Activated naive CD8-positive, alpha-beta T cell treated with anti-CD3 and anti-CD28 coated beads, Interleukin-2, amount 10 ng/mL, durations not matched to agents 7 days and 5 days (primary cell): ENCODE measurements at places on chromosomes 11 and 22. TPM values are rescaled to one million over a fixed set of nuclear protein-coding genes. Genes with fewer than 3 reads are reported as not detected.
A peak's percentile ranks its signal among the peaks of the same experiment; 100 is the strongest.

- H3K27me3 ChIP-seq: peaks cover 14% of the 10 kb centered on the region
- no peak overlapping the region for H3K27ac ChIP-seq
- no peaks in the 10 kb centered on the region for H3K4me1 ChIP-seq
- no peak for DNase-seq
- H3K36me3 ChIP-seq: no peaks in the 10 kb centered on the region
- no peak overlapping the region for H3K4me3 ChIP-seq
Measured at GRCh38 chr11:32722255-32722654, 72.2 kb downstream of the CCDC73 start.

- peaks cover 1% of the 10 kb centered on the region for H3K36me3 ChIP-seq
- H3K27me3 ChIP-seq: no peaks in the 10 kb centered on the region
- no peak overlapping the region for H3K27ac ChIP-seq
- peak; percentile 55 for DNase-seq
- no peak overlapping the region for H3K4me3 ChIP-seq
- peaks cover 2% of the 10 kb centered on the region for H3K4me1 ChIP-seq
Measured at GRCh38 chr11:662689-663274, 25.7 kb downstream of the DRD4 start.

DNA sequence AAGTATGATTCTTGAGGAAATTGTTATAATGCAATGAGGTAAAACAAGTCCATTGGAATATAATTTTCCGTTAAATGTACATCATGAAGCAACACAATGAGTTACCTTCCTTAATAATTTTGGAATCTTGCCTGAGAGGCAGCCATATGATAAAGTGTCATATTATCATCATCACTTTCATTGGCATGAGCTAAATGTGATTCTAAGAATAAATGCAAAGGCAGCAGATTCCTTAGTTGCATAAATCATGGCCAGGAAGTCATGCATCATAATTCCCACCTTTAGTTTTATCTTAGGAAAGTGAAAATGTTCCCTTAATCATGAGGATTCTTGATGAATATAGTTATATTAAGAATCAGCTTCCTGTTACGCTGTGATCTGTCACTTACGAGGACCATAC, 14.2 kb upstream of the MMP1 start:
- H3K27me3 ChIP-seq: no peaks in the 10 kb centered on the region
- H3K4me1 ChIP-seq: no peaks in the 10 kb centered on the region
- H3K36me3 ChIP-seq: no peaks in the 10 kb centered on the region
- no peak for DNase-seq
- no peak overlapping the region for H3K27ac ChIP-seq

DNA sequence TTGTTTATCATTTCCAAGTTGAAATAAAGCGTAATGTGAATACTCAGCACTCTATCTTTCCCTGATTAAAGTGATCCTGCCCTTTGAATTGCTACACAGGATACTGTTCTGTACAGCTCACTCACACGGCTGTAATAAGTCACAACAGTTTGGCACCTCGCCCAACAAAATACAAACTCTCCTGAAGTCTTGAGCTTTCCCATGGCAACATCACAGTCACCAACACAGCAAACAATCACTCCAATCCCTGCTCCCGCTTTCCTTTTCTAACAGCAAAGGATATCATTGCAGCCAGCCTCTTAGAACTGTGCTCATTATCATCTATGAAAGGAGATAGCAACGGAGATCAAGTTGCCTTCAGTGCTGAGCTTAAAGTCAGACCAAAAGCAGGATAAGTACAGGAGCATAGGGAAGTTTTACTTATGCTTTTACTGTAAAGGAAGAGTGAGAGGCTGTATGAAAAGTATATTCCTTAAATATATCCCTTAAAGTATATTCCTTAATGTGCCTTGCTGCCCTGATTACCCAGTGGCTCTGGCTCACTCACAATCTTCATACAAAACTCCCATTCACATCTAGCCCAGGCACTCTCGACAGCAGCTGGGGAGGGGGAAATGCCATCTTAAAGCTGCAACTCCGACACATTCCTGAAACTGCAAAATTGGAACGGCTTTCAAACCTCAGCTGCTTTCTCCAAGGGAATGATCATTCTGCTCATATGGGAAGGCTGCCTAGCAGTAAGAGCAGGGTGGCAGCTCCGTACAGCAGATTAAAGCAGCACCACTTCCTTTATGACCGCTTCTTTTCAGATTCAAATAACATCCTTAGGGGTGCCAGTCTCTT, 35.8 kb downstream of the MAML2 start:
- peaks cover 35% of the 10 kb centered on the region for H3K4me1 ChIP-seq
- peaks cover 13% of the 10 kb centered on the region for H3K36me3 ChIP-seq
- H3K4me3 ChIP-seq: peak overlapping the region; percentile 72
- DNase-seq: no peak

DNA sequence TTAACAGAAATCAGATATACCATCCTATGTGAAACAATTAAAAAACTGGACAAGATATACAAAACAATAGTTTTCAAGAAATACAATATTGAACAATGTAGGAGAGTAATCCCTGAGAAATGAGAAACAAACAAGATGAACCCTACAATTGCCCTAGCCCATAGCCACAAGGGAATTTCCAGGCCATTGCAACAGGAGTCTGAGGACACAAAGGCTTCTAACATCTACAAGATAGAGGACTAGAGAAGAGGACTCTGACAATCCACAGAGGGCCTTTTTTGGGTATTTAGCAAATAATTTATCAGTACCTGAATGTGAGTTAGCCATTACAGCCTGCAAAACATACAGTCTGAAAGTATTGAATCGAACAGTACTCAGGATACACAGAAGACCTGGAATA, 251.7 kb downstream of the GRM5 start:
- no peaks in the 10 kb centered on the region for H3K27me3 ChIP-seq
- H3K27ac ChIP-seq: no peak overlapping the region
- DNase-seq: no peak
- no peak overlapping the region for H3K4me3 ChIP-seq
- H3K4me1 ChIP-seq: peaks cover 4% of the 10 kb centered on the region
- H3K36me3 ChIP-seq: peaks cover 1% of the 10 kb centered on the region

The CNGA4 gene
- total RNA-seq: 0.22 TPM

The C11orf87 gene
- not detected for total RNA-seq

The OR8B3 gene
- total RNA-seq: not detected

DNA sequence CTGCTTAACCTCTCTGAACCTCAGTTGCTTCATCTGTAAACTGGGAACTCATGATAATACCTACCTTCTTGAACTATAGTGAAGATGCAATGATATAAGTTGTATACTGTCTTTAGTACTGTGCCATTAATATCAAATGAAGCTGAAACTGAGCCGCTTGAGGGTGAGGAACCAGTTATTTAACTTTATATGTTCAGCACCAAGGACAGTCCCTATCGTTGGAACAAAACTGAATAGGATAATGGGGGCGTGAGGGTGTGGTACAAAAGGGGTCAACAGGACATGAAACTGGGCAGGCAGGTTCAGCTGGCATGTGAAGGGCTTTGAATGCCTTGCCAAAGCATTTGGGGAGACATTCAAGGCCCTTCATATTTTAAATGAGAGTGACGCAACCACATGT, 112.6 kb downstream of the C11orf91 start:
- H3K27ac ChIP-seq: no peak overlapping the region
- no peaks in the 10 kb centered on the region for H3K36me3 ChIP-seq
- no peak for DNase-seq
- no peaks in the 10 kb centered on the region for H3K4me1 ChIP-seq

GRCh38 chr22:29587938-29588699, 7.2 kb upstream of the NIPSNAP1 start:
- peak overlapping the region; percentile 42 for H3K27ac ChIP-seq
- H3K4me1 ChIP-seq: peaks cover 7% of the 10 kb centered on the region
- H3K36me3 ChIP-seq: no peaks in the 10 kb centered on the region
- H3K4me3 ChIP-seq: no peak overlapping the region
- no peaks in the 10 kb centered on the region for H3K27me3 ChIP-seq
- no peak for DNase-seq

The RASGRP2 gene
- total RNA-seq: 162 TPM

- H3K4me1 ChIP-seq: peaks cover 9% of the 10 kb centered on the region
- H3K27ac ChIP-seq: peak within 1 kb of the TSS; percentile 11
- H3K27me3 ChIP-seq: peaks cover 50% of the 10 kb centered on the region
- peak; percentile 72 for DNase-seq
- H3K4me3 ChIP-seq: peak within 1 kb of the TSS; percentile 85
Measured at GRCh38 chr11:8593935-8594909, at the start of gene STK33. Gene STK33, minus strand, starts transcription at chr11:8594228. Its CDS starts 119,323 bp downstream, at chr11:8474905.

DNA sequence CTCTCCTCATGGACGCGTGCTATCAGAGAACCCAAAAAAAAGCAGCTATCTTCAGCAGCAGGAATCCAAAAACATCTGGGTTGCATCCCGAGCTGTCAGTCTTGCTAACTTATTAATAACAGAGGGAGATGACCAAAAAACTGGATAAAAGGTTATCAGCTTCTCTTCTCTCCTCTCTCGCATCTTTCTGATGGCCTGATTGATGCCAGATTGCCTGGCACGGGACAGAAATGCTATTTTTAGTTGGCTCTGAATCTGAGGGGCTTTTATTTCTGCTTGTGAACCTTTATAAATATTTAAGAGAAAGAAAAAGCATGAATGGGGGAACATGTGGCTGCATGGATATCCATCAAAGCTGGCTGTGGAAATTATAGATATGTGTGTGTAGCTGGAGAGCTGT, 230.3 kb downstream of the ETS1 start:
- H3K4me1 ChIP-seq: peaks cover 5% of the 10 kb centered on the region
- H3K27me3 ChIP-seq: peaks cover 2% of the 10 kb centered on the region
- no peak for DNase-seq
- H3K36me3 ChIP-seq: no peaks in the 10 kb centered on the region
- H3K4me3 ChIP-seq: no peak overlapping the region
- H3K27ac ChIP-seq: no peak overlapping the region

DNA sequence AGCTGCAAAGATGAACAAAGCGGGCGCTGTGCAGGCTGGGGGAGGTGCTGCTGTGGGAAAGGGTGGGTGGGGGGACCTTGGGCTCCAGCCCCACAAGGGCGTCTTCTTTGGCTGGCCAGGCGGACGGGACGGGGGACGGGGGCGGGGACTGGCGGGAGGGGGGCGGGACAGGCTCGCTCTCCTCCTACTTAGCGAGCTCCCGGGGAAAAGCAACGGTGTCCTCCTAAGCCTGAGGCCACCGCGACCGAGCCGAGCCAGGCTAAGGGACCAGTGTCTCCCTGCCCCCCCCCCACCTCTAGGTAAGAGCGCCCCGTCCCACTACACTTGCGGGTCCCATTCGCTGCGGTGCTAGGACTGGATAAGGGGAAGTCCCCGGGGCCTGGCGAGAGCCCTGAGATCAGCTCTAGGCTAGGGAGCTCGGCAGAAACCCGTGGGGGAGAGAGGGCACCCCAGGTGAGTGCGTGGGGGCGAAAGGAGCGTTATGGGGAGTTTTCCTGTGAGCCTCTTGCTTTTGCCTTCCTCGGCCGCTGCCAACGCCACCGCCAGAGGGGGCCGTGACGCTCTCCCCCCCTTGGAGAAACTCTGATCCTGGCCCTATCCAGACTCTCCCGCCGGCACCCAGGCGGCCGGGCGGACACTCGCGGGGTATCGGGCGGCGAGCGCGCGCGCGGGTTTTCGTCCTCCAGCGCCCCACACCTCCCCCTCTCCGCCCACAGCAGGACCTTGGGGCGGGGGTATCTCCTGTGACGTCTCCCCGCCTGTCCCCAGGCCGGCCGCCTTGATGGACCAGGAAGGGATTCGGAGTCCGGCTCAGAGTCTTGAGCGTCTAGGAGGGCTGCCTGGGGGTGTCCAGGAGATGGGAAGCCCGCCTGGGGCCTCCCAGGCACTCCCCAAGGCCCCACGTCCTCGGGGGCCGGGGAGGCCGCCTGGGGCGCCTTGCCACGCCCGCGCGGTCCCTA, at the start of gene PHLDB1:
TSS of gene PHLDB1 (plus strand) at position 215 of the 959 bp plus-strand sequence. CDS start 6,222 bp downstream, outside the sequence.
- peaks cover 27% of the 10 kb centered on the region for H3K27me3 ChIP-seq
- H3K27ac ChIP-seq: no peak within 1 kb of the TSS
- DNase-seq: peak; percentile 62
- peak within 1 kb of the TSS; percentile 77 for H3K4me3 ChIP-seq
- H3K4me1 ChIP-seq: peaks cover 25% of the 10 kb centered on the region

- DNase-seq: no peak
- H3K4me1 ChIP-seq: peaks cover 57% of the 10 kb centered on the region
- H3K27me3 ChIP-seq: no peaks in the 10 kb centered on the region
- no peak overlapping the region for H3K4me3 ChIP-seq
Measured at GRCh38 chr22:25077964-25078363, 121.7 kb upstream of the CRYBB3 start.

GRCh38 chr11:86955361-86956120, at the start of gene FZD4:
Gene FZD4, minus strand, starts transcription at chr11:86955395. Its CDS starts 310 bp downstream, at chr11:86955085.
- peak within 1 kb of the TSS; percentile 88 for H3K4me3 ChIP-seq
- no peak within 1 kb of the TSS for H3K27ac ChIP-seq
- DNase-seq: peak; percentile 73

- peaks cover 3% of the 10 kb centered on the region for H3K36me3 ChIP-seq
- no peak overlapping the region for H3K27ac ChIP-seq
- H3K4me3 ChIP-seq: no peak overlapping the region
- H3K4me1 ChIP-seq: peaks cover 2% of the 10 kb centered on the region
Measured at GRCh38 chr22:25099202-25099601, 100.5 kb upstream of the CRYBB3 start.

DNA sequence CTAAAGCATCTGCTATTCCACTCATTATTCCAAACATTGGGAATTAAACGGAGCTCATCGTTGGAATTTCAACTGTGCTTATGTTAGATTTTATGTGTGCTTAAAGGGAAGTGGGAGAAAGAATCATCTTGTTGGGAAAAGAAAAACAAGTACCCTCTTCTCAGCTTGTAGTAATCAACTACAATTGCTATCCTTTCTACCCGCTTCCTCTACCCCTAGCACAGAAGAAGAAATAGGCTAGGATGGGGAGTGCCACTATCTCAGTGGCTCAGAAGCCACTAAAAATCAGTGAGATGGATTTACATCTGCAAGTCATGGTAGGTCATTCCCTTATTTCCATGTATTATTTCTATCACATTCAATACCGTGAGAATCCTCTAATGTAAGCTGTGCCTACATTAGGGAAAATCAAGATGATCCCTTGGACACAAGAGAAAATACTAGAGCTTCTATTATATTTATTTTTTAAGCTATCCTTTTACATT, 97.9 kb upstream of the CD44 start:
- H3K36me3 ChIP-seq: peaks cover 7% of the 10 kb centered on the region
- no peak overlapping the region for H3K27ac ChIP-seq
- peaks cover 2% of the 10 kb centered on the region for H3K27me3 ChIP-seq

The PDE3B gene
- total RNA-seq: 125 TPM

The GAS2 gene
- total RNA-seq: 1.9 TPM

The HIC2 gene
- total RNA-seq: 7.0 TPM

- no peaks in the 10 kb centered on the region for H3K27me3 ChIP-seq
- H3K4me3 ChIP-seq: peak overlapping the region; percentile 64
- peaks cover 8% of the 10 kb centered on the region for H3K36me3 ChIP-seq
Measured at GRCh38 chr11:105071089-105071732, 26.1 kb upstream of the CARD16 start.
